ENCODE measurements at places on chromosomes 1 and 21.

DNA sequence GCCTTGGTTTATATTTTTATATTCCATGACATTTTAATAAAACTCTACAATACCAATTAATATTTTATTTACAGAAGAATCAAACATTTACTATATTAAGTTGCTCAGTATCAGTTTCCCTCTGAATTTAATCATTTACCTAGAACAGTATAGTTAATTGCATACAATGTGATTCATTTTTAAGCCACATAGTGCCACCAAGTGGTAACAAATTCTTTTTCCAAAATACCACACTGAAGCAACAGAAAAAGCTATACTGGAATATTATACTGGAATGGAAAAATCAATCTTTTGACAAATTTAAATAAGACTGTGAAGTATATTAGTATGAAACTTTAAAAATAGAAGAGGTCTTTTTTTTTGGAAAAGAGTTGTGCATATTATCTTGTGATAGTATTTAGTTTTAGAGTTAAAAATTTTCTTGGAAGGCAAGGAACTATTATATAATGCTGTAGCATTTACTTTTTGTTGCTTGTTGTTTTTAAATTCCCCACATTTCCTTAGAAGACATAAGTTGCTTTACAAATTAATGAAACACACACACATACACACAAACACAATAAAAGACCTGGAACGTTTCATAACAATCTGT is 57.3 kb downstream of the ZNF644 start:
- no peak for DNase-seq

DNA sequence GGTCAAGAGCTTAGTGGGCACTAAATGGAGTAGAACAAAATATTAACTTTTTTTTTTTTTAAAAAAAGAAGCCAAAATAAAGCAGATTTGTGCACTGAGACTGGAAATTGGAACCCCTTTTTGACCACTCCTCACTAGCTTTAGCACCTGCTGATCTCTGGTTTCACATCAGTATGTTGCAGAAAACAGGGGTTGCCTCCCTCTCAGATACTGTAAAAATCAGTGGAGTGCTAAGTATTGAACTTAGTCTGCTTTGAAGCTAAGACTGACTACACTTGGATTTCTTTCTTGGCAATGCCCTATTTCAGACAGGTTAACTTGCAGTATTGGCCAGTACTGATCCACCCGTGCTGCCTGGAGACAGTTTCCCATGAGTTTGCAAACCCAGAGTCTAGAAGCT is 2.7 kb upstream of the KIAA0040 start:
- DNase-seq: no peak

GRCh38 chr1:186298851-186299250 is 76.2 kb downstream of the TPR start:
- DNase-seq: no peak

GRCh38 chr1:117188170-117188815 is 22.4 kb downstream of the VTCN1 start:
- DNase-seq: no peak

GRCh38 chr1:204578867-204579664 is 62.9 kb downstream of the MDM4 start:
- no peak for DNase-seq
